OCI-LY7 (cell line): ENCODE measurements at places on chromosomes 4 and X. TPM values are rescaled to one million over a fixed set of nuclear protein-coding genes. Genes with fewer than 3 reads are reported as not detected.
A peak's percentile ranks its signal among the peaks of the same experiment; 100 is the strongest.

GRCh38 chr4:48787056-48787455, 7.0 kb upstream of the FRYL start:
- DNase-seq, result peak; percentile 33

Gene HHIP
- total RNA-seq, result not detected in 2 replicates

DNA sequence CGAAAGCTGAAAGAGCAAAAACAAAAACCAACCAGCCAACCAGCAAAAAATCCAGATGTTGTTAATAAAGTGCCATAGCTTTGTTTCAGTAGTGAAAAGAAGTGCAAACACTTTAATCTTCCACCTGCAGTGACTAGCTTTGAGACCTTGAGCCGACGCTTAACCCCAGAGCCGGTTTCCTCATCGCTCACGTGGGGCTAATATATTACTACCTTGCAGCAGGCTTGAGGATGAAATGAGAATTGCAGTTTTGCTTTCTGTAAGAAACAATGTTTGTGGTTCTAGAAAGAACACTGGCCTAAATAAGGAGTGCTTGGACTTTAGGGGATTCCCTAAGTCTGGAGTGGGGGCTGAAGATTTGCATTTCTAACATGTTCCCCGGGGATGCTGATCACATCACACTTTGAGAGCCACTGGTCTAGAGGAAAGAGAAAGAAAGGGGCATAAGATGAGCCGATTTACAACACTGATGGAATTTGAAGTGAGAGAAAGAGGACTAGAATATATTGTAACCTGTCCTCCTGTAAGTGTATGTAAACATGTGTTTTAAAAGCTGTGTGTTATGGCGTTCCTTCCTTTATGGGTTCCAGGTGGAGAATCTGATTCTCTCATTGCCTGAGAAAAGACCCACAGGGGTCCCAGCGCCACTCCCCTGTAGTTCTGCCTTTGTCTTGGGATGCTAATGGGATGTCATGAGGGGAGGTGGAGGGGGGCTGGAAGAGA, 1.4 kb downstream of the FGF2 start:
- peak; percentile 39 for DNase-seq

Gene CA5B
- 6.0 and 6.2 TPM in 2 replicates for total RNA-seq

Gene CTAG2
- not detected in 2 replicates for total RNA-seq
